Kidney glomerular epithelial cell (primary cell): ENCODE measurements at places on chromosomes 5 and 9.
A peak's percentile ranks its signal among the peaks of the same experiment; 100 is the strongest.

- no peak for DNase-seq
Observed at GRCh38 chr5:82523633-82524032, 245.5 kb upstream of the RPS23 start.

- DNase-seq: no peak
Observed at GRCh38 chr9:37301042-37301853, 121.2 kb upstream of the GRHPR start.

- peak; percentile 26 for DNase-seq
Observed at GRCh38 chr5:93589829-93590215, 6.8 kb downstream of the NR2F1 start.

- no peak for DNase-seq
Observed at GRCh38 chr5:57710126-57710525, 227.5 kb upstream of the ACTBL2 start.

DNA sequence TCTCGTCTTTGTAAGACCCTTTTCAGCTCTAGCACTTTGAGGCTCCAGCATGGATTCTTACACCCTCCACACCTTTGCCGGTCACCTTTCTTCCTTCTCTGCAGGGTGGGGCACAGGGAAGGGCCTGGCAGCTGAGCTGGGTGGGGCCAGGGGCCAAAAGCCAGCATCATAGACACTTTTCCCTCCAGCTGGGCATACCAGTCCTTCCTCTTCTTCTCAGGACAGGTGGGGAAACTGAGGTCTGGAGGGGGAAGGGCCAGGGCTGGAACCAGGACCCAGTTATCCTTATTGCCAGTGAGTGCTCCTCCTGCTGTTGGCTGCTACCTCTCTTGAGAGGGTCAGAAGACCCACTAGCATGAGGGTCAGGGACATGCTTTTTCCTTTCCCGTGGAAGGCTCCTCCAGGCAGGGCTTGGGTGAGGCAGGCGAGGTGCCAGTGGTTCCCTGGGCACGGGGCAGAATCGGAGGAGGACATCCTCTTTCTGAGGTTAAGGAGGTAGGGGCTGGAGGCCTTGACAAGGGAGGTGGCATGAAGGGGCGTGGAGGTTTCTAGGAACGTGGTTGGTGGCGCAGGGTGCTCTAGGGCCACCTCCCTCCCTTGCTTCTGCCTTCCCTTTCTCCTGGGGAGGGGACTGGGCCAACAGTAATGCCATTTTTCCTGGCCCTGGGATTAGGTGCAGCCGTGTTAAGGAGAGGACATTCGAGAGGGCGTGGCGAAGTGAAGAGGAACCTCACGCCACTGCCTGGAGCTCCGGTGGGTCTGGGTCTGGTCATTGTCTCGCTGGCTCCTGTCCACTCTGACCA is at the start of gene NDST1:
Gene NDST1 (plus strand): TSS at position 658 of the 803 bp plus-strand sequence. CDS start 13,124 bp downstream, outside the sequence.
- no peak for DNase-seq

- DNase-seq: no peak
Observed at GRCh38 chr9:4464911-4465513, 25.3 kb upstream of the SLC1A1 start.

DNA sequence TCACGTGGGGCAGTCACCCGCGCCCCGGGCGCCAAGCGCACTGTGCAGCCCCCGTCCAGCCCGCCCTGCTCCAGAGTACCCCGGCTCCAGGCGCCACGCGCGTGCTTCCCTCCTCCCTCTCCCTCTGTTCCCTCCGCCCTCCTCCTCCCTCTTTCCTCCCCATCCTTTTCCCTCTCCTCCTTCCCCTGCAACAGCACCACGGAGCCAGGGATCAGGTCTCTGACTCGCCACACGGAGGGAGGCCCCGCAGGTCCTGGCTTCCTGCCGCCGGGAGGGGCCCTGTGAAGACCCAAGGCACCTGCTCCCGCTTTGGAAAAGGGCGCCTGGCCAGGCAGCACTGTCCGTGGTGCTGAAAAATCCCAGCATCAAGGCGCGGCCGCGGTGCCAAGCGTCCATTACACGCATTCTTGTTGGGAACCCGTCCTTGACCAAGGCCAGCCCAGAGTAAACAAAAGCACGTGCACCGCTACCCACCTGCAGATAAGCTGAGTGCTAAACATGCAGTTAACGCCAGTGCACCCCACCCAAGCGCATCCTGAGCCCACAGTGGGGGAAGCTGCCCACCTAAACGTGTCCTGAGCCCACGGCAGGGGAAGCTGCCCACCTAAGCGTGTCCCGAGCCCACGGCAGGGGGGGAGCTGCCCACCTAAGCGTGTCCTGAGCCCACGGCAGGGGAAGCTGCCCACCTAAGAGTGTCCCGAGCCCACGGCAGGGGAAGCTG is 21.7 kb downstream of the SLC6A18 start:
- DNase-seq: no peak

GRCh38 chr5:90000351-90000750 is 409.2 kb downstream of the CETN3 start:
- DNase-seq: no peak

GRCh38 chr5:178298283-178298807 is 65.7 kb upstream of the PHYKPL start:
- DNase-seq: no peak

GRCh38 chr9:137156567-137157375 is 13.1 kb downstream of the LRRC26 start:
- DNase-seq: no peak

GRCh38 chr5:105730982-105731381 is 1939.8 kb downstream of the EFNA5 start:
- peak; percentile 5 for DNase-seq

- DNase-seq: no peak
Observed at GRCh38 chr5:67030289-67031056, 166.1 kb downstream of the CD180 start.

DNA sequence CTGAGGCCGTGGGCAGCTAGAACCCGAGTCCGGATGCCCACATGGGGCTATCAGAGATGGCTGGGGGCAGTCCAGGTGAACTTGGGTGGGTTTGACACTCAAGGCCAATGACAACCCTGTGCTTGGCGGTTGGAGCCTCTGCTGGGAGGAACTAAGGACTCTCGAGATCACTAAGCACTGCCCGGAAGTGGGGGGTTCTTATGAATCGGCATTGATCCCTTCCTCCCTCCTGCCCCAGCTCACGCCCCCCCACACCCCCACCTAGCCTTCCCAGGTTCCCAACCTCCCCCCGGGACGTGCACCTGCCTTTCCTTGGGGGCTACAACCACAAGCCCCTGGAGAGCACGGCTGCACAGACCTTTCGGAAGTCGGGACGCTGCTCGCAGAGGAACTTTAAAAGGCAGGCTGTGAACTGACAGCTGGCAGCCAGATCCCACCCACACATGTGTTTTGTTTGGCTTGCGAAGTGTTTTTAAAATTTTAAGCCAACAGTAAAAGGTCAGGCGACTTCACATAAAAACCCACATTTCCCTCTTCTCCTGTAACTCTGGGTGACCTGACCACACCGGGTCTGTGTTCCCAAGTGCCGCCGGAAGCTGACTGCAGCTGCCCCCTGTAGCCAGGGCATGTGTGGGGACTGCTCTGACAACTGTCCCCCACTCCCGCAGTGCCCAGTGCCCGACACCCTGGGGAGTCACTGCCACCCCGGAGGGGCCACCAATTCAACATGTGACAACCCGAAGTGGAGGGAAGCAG is 5.1 kb upstream of the RALGDS start:
- DNase-seq: no peak

DNA sequence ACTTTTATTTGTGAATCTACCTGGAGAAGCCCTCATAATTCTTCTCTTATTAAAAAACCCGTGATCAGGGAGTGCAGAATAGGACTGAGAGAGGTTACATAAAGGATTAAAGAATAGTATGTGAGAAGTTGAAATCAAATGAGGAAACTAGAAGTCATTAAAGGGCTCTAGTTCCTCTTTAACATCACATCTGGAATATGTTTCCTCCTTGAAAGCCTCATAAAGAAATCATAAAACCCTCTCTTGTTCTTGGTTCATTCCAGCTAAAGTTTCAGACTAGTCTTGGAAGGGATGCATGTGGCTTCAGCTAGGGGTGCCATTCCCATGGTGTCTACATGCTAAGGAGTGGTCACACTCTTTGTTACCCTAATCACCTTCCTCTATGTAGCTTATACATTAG is 5.7 kb upstream of the C5orf46 start:
- DNase-seq: no peak

DNA sequence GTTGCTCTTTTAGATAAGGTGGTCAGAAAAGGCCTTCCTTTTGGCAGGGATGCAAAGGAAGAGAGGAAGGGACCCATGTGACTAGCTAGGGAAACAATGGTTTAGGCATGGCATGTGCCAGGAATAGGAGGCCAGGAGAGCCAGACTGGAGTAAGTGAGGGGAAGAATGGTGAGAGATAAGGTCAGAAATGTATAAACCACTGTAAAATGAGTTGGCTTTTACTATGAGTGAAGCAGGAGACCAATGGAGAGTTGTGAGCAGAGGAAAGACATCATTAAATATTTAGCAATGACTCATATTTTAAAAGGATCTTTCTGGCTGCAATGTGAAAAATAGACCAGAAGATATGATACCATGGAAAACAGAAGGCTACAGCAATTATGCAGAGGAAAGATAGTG is 50.9 kb downstream of the AP3B1 start:
- DNase-seq: peak; percentile 1

GRCh38 chr9:105993921-105994715 is 299.8 kb downstream of the TMEM38B start:
- no peak for DNase-seq

DNA sequence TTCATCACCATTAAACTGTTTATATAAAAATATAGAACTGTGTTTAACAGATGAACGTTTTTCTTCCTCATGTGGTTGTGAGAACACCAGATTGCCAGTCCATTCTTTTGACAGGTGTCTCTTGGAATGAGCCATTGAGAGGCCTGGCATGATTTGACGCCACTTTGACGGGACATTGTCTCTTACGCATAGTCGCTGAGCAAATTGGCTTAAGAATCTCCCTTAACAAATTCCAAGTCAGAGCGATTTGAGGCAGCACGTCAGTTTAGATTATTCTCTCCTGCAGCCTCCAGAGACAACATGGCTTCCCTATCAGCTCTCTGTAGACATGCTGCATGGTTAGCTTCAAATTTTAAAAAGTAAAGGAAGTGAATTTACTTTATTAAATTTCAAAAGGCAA is 510.7 kb upstream of the ACO1 start:
- no peak for DNase-seq

DNA sequence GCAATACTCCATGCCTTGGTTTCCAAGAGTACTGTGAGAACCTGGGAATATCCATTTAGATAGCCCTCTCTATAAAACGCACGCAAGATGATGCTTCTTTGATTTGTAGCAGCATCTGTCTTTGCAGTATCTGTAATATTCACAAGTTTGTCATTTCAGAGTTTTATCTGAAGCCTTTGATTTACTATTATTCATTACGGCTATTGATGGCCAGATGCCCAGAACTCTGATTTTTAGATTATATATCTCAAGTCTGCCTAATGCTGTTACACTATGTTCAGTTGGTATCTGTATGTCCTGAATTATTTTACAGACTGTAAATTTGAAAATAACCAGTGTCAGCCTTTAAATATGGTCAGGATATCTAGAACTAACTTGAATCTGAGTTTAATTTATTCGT is 233.3 kb downstream of the FAM170A start:
- no peak for DNase-seq

GRCh38 chr9:128689820-128690683 is 1.0 kb downstream of the SET start:
- no peak for DNase-seq

- no peak for DNase-seq
Observed at GRCh38 chr5:140148508-140148907, 22.8 kb downstream of the IGIP start.

DNA sequence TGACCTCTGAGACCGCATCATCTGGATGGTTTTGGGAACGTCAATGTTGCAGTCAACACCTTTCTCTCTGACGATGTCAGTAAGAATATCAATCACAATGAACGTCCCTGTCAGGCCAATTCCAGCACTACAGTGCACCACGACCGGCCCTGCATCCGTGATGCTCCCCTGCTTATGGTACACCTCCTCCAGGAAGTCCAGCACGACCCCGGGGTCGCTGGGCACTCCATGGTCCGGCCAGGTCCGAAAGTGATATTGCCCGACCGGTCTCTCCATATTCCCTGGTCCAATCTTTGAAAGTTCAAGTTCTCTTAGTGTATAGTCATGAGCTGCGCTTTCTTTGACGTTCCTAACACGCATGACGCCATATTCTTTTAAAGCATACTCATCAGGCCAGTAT is 203.6 kb upstream of the PRDM9 start:
- DNase-seq: no peak

DNA sequence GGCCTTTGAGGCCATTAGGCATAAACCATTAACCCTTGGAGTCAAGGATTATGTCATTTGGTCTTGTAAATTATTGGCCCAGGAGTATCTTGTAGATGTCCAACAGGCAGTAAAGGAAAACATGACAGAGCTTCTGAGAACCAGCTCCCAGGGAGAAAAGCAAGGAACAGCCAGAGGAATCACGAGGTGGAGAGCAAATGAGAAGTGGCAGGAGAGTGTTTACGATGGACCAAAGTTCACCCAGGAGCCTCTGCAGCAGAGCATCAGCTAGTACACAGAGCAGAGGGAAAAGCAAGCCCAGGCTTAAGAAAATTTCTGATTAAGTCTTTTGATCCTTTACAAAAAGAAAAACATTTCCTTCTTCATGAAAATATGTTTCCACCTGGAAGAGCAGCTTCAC is 206.2 kb downstream of the NDUFS4 start:
- DNase-seq: no peak

GRCh38 chr5:10046676-10047075 is 203.0 kb downstream of the ATPSCKMT start:
- no peak for DNase-seq

- no peak for DNase-seq
Observed at GRCh38 chr9:79292731-79293280, 279.0 kb upstream of the TLE4 start.

DNA sequence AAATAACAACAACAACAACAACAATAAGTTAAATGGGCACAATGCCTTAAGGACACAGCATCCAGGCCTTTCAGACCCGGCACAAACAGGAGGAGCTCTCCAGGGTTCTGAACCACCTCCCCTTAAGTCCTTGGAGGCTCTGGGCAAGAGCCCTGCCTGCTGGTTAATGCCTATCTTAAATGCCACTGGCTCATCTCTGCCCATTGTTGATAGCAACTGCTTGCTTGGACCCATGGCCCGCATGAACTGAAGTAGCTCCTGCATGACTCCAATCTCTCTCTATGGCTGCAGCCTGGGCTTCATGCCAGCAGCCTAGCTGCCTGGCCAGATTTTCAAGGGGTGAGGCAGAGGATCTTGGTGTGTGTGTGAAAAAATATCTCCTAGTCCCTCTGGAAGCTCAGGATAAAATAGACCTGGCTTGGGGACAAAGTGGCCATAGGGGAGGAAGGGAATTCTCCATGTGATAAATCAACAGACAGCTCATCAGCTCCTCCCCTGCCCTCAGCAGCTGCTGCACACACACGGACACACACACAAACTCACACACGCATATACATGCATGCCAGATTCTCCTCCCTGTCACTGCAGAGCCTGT is 27.4 kb downstream of the FAM219A start:
- peak; percentile 45 for DNase-seq

GRCh38 chr9:78422309-78422708 is 125.4 kb downstream of the PSAT1 start:
- no peak for DNase-seq

GRCh38 chr5:112201141-112201540 is 217.9 kb downstream of the EPB41L4A start:
- DNase-seq: no peak
